SK-N-SH (cell line): ENCODE measurements at places on chromosomes 7 and 10.

DNA sequence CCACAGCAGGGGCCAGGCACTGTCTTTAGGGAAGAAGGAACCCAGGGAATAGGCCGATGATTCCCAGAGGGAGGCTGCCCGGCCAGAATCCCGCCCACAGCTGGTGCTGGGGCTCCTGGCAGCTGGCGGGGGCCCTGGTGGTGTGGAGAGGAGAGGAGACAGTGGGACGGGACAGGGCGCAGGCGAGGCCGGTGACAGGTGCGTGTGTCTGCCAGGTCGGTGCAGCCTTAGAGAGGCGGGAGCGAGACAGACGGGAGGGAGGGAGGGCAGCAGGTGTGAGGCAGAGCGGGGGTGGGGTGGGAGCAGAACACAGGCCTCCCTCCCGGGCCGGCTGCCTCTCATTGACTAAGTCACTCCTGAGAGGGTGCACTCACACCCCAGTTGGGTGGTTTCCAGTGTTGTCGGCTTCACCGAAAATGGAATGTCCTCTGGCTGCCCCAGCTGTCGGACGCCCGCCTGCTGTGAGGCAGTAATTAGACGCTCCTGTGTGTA lies 55.2 kb downstream of the ELFN1 start:
- DNase-seq: no peak

- no peak for DNase-seq
Measured at GRCh38 chr10:131181456-131181855, 130.1 kb downstream of the TCERG1L start.

DNA sequence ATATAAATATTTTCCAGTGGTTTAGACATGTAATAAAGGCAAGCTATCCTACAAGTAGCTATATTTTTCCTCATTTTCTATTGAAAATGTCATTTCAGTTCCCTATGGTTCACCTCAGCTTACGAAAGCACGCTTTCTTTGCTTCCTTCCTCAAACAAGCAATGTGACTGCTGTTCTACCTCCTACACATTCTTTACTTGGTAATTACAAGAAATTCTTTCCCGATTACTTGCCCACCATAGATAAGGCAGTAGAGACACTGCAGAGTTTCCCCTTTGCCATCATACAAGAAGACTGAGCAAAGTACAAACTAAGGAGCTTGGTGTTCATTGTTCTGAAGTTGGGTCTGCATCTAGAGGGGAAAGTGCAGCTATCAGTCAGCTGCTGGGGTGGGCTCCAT lies 249.4 kb downstream of the CRPPA start:
- DNase-seq: no peak

GRCh38 chr7:37323966-37324365 lies 124.7 kb downstream of the ELMO1 start:
- DNase-seq: no peak

DNA sequence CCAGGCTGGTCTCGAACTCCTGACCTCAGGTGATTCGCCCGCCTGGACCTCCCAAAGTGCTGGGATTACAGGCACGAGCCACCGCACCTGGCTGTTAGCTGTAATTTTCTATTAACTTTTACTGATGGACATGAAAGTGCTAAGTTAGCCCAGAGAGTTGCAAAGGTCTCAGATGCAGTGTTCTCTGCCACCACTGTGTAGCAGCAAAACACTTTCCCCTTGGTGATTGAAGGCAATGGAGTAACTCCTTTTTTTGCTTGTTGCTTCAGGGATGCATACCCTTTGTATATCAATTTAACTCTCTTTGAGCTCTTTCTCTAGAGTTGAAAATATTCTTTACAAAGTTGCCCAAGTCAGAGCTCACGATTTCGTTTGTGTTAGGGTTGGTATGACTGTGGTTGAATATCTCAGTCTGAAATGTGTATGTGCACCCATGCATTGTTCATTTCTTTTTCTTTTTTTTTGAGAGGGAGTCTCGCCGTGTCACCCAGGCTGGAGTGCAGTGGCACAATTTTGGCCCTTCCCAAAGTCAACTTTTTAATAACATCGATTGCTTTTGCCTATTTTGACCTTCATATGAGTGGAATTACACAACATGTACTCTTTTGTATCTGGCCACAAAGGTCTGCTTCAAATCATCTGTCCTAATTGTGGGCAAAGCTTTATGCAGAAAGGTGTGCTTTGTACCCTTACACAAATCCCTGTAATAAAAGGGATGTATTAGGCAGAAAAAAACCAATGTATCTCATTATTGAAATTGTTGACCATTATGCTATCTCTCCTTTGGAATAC lies 52.6 kb downstream of the GTF2I start:
- no peak for DNase-seq

DNA sequence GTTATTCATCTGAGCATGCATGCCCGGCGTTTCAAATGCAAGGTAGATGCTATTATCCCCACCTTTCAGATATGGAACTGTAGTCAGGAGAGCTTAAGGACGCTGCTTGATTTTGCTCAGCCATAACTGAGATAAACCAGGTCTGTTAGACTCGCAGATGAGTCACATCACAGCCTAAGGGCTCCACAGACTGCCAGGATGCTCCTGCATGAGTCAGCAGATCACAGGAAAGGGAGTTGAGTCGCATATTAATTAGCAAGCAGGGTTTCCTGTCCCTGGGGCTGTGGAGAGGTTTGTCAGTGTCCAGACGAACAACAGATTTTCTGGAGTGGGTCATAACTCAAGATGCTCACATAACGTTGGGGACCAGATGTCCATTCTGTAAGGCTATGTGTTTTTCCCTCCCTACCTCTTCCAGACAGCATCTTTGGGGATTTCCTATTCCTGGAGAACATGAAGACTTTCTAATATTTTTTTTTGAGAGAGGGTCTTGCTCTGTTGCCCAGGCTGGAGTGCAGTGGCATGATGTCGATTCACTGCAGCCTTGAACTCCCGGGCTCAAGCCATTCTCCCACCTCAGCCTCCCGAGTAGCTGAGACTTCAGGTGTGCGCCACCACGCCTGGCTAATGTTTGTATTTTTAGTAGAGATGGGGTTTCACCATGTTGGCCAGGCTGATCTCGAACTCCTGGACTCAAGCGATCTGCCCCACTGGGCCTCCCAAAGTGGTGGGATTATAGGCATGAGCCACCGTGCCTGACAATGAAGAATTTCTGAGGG lies 36.7 kb downstream of the PFKFB3 start:
- peak; percentile 88 for DNase-seq

DNA sequence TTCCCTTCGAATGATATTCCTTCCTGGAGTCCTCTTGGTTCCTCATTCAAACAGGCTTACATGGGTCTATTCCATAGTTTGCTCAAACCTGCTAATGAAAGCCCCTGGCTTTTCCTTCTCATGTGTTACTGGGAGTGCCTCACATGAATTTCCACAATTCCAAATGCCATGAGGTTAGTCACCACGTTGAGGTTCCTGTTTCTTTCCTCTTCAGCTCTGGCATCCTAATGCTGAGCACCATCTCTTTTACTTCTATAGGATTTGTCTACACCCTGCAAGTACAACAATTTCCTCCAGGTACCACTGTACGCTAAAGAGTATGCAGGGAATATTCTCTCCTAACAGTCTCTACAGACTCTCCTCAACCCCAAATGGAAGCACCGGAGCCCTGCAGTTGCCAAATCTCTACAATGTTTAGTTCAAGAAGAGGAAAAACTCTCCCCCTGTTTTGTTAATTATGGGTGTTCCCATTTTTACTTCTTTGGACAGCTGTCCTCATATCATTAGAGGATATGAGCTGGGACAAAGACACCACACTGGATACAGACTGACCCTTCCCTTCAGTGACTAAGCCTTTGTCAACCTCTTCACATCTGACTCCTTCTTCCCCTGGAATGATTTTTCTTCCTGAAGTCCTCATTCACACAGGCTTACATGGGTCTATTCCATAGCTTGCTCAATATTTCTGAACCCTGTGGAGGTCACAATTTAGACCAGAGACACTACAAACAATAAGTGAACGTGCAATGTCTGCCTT lies 145.8 kb upstream of the BET1 start:
- DNase-seq: no peak

GRCh38 chr7:1114088-1114487 lies 26.2 kb downstream of the GPER1 start:
- no peak for DNase-seq

DNA sequence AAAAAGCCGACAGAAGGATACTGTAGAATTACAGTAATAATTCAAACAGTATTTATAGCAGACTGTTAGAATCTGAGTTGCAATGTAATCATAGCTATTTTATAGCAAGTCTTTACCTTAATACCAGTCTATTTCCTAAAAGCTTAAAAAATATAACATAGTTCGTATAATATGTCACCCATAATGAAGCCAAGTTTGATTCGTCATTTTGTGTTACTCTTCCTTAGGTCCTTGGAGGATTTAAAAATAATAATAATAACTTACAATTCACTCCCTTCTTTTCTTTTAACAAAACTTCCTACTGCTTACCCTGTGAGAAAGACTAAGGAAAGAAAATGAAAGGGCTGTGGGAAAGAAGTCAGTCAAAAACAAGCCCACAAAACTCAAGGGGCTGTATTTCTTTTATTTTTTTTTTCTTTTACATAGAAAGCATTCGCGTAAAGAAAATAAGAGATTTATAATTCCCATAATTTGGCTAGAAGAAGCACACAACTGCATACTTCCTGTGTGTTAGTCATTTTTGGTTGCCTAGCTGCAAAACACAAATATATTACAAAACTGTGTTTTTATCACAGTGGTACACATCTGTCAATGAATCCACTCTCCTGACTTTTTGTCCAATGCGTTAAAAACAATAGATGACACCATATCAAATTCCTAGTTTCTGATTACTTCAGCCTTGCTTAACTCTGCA lies 187.2 kb upstream of the CELF2 start:
- DNase-seq: no peak

- no peak for DNase-seq
Measured at GRCh38 chr7:131466735-131467365, 89.6 kb downstream of the PODXL start.

GRCh38 chr10:4670737-4671136 lies 155.3 kb upstream of the AKR1E2 start:
- no peak for DNase-seq

DNA sequence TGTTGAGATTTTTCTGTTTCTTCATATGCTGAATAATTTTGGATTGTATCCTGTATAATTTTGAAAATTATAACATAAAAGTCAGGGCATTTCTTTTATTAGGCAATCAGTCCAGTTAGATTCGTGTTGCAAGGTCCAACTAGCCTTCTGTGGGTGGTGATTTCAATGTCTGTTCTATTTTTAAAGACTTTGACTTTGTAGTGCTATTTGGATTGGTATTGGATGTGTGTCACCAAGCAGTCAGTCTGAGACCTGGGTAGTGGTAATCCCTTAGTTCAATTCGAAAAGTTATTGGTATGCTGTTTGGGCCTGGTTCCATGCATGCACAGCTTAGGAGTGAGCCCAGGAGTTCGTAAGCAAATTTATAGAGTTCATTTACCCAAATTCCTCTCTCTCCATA lies 82.2 kb downstream of the EPDR1 start:
- no peak for DNase-seq

GRCh38 chr7:12256090-12256489 lies 45.0 kb downstream of the TMEM106B start:
- no peak for DNase-seq

DNA sequence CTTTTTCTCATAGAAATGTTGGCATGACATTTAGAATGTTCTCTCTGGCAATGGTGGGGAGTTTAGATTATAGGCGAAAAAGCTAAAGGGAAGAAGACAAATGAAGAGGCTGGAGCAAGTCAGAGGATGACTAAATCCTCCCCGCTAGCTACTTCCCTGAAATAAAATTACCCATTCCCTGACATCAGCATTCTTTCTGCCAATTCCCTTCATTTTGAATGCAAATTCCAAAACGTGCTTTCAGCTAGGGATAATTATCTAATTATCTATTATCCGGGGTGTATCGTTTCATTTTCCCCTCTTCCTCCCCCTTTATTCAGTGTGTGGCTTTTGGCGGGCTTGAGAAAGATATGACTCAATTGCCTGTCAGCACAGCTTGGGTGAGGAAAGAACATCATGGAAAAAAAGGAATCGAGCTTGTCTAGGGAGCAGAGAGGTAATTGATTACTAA lies 672.3 kb downstream of the TNS3 start:
- no peak for DNase-seq

- DNase-seq: peak; percentile 48
Measured at GRCh38 chr7:117157241-117158209, 165.3 kb downstream of the WNT2 start.

DNA sequence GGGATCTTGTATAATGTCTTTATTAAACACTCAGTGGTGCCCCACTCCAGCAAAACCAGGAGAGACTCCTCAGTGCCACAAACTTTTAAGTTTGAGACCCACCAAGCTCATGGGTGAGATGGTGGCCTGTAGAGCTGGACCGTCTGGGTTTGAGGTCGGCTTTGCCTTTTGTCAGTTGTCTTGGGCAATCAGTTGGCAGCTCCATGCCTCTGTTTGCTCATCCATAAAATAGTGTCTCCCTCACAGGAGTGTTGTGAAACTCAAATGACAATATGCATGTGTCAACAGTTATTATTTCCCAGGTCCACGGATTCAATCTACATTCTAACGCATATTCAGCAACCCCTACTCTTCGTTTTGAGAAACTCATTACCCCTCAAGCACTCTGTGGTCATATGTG lies 367.8 kb upstream of the C7orf33 start:
- no peak for DNase-seq

DNA sequence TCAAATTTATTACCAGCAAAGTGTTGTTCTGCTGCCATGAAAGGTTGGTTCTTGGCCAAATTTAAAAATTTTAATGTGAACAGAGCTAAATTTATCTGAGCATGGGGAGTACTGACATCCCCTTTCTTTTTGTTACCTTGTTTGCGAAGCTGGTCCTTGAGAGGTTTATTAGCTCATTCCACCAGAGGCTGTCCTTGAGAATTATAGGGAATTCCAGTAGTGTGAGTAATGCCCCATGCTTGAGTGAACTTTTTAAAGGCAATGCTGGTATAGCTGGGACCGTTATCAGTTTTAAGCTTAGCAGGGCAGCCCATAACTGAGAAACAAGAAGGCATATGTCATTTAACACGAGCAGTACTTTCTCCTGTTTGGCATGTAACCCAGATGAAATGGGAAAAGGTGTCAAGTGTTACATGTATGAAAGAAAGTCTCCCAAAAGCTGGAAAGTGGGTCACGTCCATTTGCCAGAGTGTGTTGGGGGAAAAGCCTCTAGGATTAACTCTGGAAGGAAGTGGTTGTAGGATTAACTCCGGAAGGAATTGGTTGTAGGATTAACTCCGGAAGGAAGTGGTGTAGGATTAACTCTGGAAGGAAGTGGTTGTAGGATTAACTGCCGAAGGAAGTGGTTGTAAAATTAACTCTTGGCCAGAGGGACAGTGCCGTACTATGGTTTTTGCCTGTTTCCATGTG lies 37.3 kb upstream of the AKR1C2 start:
- no peak for DNase-seq

DNA sequence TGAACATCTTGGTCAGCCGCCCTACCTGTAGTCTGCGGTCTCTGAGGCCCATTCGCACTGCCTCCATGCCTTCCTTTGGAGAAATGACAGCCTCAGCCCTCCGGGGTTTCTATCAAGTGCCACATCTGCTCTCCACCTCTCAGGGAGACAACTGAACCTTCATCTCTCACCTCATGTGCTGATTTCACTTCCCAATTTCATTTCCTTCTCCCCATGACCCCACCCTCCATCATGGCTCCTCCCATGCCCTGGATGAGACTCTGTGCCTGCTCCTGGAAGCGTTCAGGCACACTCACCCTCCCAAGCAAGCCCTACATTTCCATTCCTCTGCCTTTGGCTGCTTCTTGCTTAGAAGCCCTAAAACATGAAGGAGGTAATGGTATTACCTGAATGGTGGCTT lies 7.8 kb upstream of the SCD start:
- no peak for DNase-seq

GRCh38 chr7:66557214-66558200 lies 71.2 kb upstream of the KCTD7 start:
- DNase-seq: peak; percentile 96
